Activated CD4-positive, alpha-beta T cell treated with anti-CD3 and anti-CD28 coated beads, Interleukin-2, amount 50 U/mL, for 4 hours (primary cell): ENCODE measurements at places on chromosomes 16 and 17.

- DNase-seq = no peak
Observed at GRCh38 chr16:88356727-88357199, 26.0 kb upstream of the ZNF469 start.

- no peak for DNase-seq
Observed at GRCh38 chr16:80253741-80254140, 287.1 kb upstream of the DYNLRB2 start.

- DNase-seq = no peak
Observed at GRCh38 chr16:23561586-23561985, 4.1 kb downstream of the UBFD1 start.

GRCh38 chr17:59643159-59644140 is 23.8 kb downstream of the CLTC start:
- no peak for DNase-seq

DNA sequence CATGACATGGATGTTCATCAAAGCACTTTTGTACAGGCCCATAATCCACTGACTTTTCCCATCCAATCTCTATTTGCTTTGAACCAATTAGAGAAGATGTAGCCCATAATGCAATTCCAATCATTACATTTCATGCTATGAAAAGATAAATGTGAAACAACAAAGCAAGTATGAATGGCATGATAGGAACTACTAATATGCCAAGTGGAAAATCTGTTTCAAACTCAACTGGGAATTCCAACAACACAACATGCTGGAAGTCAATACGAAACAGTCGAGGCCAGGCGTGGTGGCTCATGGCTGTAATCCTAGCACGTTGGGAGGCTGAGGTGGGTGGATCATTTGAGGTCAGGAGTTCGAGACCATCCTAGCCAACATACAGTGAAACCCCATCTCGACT is 39.6 kb upstream of the TMEM97 start:
- no peak for DNase-seq

GRCh38 chr17:67629971-67630320 is 87.8 kb upstream of the NOL11 start:
- DNase-seq = no peak
